ENCODE measurements at places on chromosomes 11 and 22.

GRCh38 chr11:89452780-89453179 lies 38.4 kb downstream of the NOX4 start:
- no peak for DNase-seq

DNA sequence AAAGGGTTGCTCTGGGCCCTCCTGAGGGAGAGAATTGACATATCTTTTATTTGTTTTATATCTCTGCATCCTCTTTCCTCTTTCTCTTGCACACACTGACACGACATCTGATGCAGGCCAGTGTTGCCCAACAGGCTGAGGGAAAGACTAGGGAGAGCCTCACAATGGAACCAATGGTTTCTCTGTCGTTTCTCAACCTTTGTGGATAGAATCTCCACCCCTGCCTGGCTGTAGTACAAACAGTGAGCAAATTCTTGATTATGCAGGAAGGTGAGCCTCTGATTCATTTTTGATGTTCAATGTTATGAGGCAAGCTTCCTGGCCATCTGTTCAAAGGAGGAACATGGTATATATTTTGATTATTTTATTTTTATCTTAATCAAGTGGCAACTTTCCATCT lies 49.8 kb upstream of the PLET1 start:
- no peak for DNase-seq

GRCh38 chr11:84230402-84230801 lies 944.2 kb upstream of the CCDC90B start:
- DNase-seq = no peak

DNA sequence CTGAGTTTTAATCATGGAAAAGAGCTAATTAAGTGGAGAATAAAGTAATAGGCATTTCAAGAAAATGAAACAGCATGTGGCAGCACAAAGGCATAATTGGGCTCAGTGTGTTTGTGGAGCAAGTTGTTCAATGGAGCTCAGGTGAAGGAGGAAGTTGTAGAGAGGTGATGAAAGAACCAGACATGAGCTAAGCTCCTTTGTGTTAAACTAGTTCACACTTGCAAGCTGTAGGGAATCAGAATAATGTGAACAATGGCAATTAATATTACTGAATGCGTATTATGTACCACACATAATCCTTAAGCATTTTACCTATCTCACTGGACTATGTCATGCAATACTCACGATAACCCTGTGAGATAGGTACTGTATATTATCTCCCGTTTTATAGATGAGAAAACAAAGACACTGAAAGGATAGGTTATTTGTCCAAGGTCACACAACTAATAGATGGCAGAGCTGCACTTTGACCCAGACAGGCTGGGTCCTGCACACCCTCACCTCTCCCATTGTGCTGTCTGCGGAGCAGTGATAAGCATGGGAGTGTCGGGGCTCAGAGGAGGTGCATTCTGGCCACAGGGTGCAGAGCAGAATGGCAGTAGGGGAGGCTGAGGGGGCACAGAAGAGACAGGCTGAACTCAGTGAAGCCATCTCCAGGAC lies 8.9 kb downstream of the OLFML1 start:
- no peak for DNase-seq

DNA sequence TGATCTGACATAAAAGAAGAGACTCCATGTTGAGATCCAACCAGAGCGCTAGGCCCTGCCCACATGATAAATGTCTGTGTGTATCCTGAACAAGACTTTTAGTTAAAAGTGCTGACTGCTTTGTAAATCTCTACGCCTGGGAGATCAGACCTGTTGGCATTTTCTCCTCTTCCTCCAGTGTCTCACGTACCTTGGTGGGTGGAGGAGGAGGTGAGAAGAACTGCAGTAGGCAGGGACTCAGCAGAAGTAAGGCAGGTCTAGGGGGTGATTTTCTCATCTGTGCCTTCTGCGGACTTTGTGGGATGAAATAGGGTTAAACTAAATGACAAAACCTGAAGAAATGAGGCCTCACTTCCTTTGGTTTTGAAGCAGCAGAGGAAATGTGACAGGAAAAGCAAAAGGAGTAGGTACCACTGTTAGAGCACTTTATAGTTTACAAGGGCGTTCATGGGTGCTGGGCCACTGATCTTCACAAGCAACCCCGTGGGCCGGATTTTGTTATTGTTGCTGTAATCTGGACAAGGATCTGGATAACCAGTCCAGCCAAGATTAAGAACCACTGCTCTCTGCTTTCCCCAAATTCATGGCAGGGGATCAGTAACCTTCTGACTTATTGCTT lies 36.7 kb upstream of the PLET1 start:
- no peak for DNase-seq

DNA sequence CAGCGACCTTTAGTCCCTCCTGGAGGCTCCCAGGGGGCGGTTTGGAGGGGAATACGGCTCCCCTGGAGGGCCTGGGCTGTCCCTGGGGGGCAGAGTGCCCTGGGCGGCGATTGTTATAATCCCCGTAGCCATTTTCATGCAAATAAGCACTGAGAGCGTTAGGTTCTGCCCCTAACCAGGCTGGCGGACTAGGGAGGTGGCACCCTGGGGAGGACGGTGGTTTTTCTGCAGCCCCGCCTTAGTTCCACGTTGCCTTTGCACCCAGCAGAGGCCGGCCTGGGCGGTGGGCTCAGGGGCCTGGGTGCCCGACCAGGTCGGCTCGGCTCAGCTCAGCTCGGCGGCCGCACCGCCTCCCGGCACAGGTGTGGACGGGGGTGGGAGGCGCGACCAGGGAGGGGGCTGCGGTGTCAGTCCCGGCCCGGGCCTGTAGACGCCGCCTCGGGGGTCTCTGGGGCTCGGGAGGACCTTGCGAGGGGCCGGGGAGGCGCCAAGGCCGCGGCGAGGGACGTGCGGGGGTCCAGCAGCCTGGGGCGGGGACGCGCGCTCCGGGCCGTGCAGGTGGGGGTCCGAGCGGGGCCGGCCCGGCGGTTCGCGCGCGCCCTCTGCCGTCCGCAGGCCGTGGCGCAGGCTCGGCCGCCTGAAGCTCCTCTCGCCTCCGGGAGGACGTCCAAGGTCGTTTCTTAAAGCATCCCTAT lies 2.3 kb upstream of the DUSP8 start:
- DNase-seq = no peak

- DNase-seq = peak; percentile 21
Observed at GRCh38 chr22:49967706-49968208, 7.2 kb downstream of the PIM3 start.

GRCh38 chr11:68659158-68659921 lies 25.0 kb upstream of the GAL start:
- DNase-seq = peak; percentile 87

Measured in HFFc6 (cell line).